ENCODE measurements at places on chromosomes 13 and 19.
A peak's percentile ranks its signal among the peaks of the same experiment; 100 is the strongest.

GRCh38 chr13:41468631-41469030 is 11.3 kb downstream of the RGCC start:
- no peak for DNase-seq

GRCh38 chr19:14560776-14561108 is 11.1 kb downstream of the NDUFB7 start:
- DNase-seq = no peak

- no peak for DNase-seq
Observed at GRCh38 chr13:22143671-22144070, 472.8 kb downstream of the FGF9 start.

DNA sequence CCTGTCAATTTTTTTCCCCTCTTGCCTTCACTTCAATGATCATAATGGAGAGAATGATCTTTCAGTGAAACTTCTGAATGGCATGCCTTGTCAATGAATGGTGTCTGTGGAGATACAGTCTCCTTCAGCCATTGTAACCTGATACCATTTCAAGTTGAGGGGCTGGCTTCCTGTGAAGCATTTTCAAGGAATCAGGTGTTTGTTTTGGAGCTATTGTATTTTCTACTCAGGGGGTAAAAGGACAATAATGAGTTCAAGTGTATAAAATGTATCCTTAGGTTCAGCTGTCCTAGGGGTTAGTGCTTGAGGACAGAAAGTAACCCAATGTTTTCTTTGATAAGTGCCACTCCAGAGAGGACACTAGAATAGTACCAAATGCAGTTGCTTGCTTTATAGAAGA is 23.8 kb upstream of the CBY2 start:
- no peak for DNase-seq

- DNase-seq = no peak
Observed at GRCh38 chr19:41193430-41194156, 574 bp downstream of the CYP2S1 start.

- DNase-seq = no peak
Observed at GRCh38 chr13:31167490-31167889, 5.8 kb upstream of the HSPH1 start.

DNA sequence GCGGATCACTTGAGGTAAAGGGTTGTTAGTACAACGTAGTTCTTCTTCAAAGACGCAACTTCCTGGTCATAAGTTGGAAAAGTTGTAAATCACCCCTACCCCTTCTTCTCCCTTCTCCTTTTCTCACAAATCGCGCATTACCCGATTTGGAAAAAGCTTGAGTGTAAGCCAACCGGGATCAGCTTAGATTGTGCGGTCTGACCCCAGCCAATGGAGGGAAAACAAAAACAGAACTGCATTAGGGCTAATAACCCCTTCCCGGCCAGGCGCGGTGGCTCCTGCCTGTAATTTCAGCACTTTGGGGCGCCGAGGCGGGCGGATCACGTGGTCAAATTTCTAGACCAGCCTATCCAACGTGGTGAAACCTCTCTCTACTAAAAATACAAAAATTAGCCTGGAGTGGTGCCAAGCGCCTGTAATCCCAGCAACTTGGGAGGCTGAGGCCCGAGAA is 806 bp downstream of the ZNF90 start:
- peak; percentile 2 for DNase-seq

- no peak for DNase-seq
Observed at GRCh38 chr13:113207890-113208420, 514 bp downstream of the PCID2 start.

DNA sequence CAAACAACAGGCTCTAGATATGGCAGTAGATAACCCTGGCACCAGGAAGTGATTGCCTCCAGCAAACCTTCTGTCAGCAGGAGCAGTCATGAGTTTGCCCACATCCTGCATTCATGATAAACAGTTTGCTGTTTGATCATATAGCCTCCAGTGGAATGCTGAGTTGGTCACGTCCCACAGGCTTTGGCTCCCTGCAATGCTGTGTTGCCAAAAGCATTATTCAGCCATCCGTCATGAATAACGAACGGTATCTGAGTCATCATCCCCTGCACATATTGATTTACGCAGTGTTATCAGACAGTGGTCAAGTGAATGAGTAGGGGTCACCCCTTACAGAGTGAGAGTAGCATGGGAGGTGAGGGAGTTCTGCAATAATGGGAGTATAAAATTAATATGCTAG is 21.9 kb upstream of the ZNF432 start:
- no peak for DNase-seq

All from stimulated activated CD4-positive, alpha-beta T cell treated with anti-CD3 and anti-CD28 coated beads, Interleukin-12 subunit alpha, Interleukin-12 subunit beta, amount 100 ng/mL, for 24 hours (primary cell).